ENCODE measurements at places on chromosomes 6 and 20. TPM values are rescaled to one million over a fixed set of nuclear protein-coding genes. Genes with fewer than 3 reads are reported as not detected.

Gene ID1
- total RNA-seq: 0.72 TPM

Gene EHMT2
- 71.6 TPM for total RNA-seq

Gene MLN
- total RNA-seq: not detected

Gene PTGIS
- total RNA-seq: 7.6 TPM

Gene SNPH
- 3.2 TPM for total RNA-seq

Gene NKX2-2
- total RNA-seq: not detected

Gene NOX3
- not detected for total RNA-seq

Gene PDE10A
- total RNA-seq: not detected

Gene APOM
- 3.3 TPM for total RNA-seq

GRCh38 chr6:52210227-52210626 is 24.1 kb downstream of the IL17A start:
- no peaks in the 10 kb centered on the region for H3K27me3 ChIP-seq
- no peaks in the 10 kb centered on the region for H3K36me3 ChIP-seq
- no peak overlapping the region for H3K27ac ChIP-seq
- H3K4me3 ChIP-seq: no peak overlapping the region
- no peak for DNase-seq

GRCh38 chr20:53907968-53908751 is 162.2 kb downstream of the BCAS1 start:
- H3K4me1 ChIP-seq: peaks cover 5% of the 10 kb centered on the region
- H3K36me3 ChIP-seq: no peaks in the 10 kb centered on the region
- H3K27me3 ChIP-seq: no peaks in the 10 kb centered on the region
- H3K4me3 ChIP-seq: no peak overlapping the region
- no peak for DNase-seq
- no peak overlapping the region for H3K27ac ChIP-seq

GRCh38 chr6:101226677-101227135 is 166.8 kb upstream of the GRIK2 start:
- H3K4me1 ChIP-seq: no peaks in the 10 kb centered on the region
- H3K27ac ChIP-seq: no peak overlapping the region
- DNase-seq: no peak
- no peaks in the 10 kb centered on the region for H3K27me3 ChIP-seq
- no peaks in the 10 kb centered on the region for H3K36me3 ChIP-seq
- no peak overlapping the region for H3K4me3 ChIP-seq

DNA sequence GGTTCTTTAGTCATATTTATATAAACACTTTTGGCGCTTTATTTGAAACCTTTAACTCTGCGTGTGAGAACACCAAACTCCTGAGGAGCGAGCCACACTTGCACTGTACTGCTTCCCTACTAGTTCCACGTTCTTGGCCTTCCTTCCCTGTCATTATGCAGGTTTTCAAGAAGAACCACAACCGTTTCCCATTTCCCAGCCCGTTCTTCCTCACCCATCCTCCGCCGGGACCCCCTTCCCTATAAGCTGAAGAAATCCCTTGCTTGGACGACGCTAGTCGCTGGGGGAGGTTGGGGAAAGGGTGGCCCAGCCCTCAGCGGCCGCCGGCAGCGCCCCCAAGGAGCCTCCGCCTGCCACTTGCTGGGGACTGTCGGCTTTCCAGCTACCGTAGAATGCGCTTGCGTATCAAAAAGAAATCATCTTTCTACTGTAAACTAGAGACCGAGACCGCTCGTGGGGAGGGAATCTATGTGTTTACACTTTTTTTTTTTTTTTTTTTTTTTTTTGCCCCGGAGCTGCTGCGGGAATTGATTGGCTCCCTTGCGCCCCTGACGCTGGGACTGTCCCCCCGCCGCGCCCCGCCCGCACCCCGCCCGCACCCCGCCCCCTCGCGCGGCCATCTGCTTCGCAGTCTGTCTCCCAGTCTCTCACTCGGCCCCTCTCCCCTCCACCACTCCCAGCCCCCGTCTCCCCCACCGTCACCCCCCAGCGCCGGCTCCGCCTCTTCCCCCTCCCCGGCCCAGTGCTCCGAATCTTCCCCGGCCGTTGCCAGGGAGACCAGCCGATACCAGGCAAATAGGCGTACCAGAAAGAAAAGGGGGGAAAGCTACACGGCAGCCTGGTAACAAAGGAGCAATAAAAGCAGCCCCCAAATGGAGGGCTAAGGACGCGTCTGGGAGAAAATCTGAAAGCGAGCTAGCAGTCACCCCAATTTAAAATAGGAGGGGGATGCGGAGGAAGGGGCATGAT is 2.3 kb upstream of the MARCKS start:
- no peak overlapping the region for H3K27ac ChIP-seq
- peaks cover 30% of the 10 kb centered on the region for H3K4me1 ChIP-seq
- H3K36me3 ChIP-seq: no peaks in the 10 kb centered on the region
- H3K4me3 ChIP-seq: no peak overlapping the region
- no peak for DNase-seq
- peaks cover 49% of the 10 kb centered on the region for H3K27me3 ChIP-seq

- H3K4me1 ChIP-seq: peaks cover 48% of the 10 kb centered on the region
- no peaks in the 10 kb centered on the region for H3K27me3 ChIP-seq
- no peak overlapping the region for H3K27ac ChIP-seq
Observed at GRCh38 chr6:30767158-30767943, 23.0 kb upstream of the IER3 start.

DNA sequence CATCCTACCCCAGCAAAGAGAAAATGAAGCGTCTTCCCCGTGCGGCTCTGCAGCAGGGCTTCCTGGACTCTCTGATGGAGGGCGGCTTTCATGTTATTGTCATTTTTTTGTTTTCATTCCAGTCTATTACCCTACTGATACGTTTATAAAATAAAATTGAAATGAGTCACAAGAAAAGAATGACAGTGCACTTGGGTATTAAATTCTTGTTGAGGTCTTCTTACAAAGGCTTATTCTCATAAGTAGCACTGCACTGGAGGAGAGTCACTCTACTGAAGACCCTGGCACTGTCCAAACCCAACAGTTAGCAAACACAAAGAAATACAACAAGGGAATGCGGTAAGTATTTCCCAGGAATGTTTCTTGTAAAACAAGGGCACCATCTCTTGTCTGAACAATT is 379.3 kb downstream of the MAFB start:
- no peak overlapping the region for H3K27ac ChIP-seq
- no peaks in the 10 kb centered on the region for H3K27me3 ChIP-seq
- DNase-seq: no peak
- H3K36me3 ChIP-seq: no peaks in the 10 kb centered on the region
- H3K4me3 ChIP-seq: no peak overlapping the region

DNA sequence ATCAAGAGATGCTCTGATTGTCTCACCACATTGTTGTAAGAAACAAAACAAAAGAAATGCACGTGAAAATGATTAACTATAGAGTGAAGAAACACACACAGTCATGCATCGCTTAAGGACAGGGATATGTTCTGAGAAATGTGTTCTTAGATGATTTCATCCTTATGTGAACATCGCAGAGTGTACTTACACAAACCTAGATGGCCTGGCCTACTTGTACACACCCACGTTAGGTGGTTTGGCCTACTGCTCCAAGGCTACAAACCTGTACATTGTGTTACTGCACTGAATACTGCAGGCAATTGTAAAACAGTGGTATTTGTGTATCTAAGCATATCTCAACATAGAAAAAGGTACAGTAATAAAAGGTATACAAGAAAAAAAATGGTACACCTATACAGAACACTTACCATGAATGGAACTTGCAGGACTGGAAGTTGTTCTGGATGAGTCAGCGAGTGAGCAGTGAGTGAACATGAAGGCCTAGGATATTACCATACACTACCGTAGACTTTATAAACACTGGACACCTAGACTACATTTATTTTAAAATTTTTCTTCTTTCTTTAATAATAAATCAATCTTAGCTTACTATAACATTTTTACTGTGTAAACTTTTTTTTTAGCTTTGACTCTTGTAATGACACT is 48.6 kb downstream of the FKBP5 start:
- DNase-seq: no peak
- H3K4me3 ChIP-seq: no peak overlapping the region
- H3K27me3 ChIP-seq: no peaks in the 10 kb centered on the region
- peaks cover 8% of the 10 kb centered on the region for H3K36me3 ChIP-seq
- peaks cover 32% of the 10 kb centered on the region for H3K4me1 ChIP-seq
- H3K27ac ChIP-seq: no peak overlapping the region

GRCh38 chr6:73696966-73697655 is 1.1 kb downstream of the CD109 start:
- H3K4me1 ChIP-seq: no peaks in the 10 kb centered on the region
- no peak overlapping the region for H3K27ac ChIP-seq
- no peaks in the 10 kb centered on the region for H3K36me3 ChIP-seq
- no peaks in the 10 kb centered on the region for H3K27me3 ChIP-seq
- H3K4me3 ChIP-seq: no peak overlapping the region

GRCh38 chr6:88512951-88513350 is 346.8 kb upstream of the CNR1 start:
- no peak for DNase-seq
- no peaks in the 10 kb centered on the region for H3K36me3 ChIP-seq
- H3K4me1 ChIP-seq: no peaks in the 10 kb centered on the region
- H3K27me3 ChIP-seq: no peaks in the 10 kb centered on the region
- no peak overlapping the region for H3K27ac ChIP-seq

- no peak overlapping the region for H3K4me3 ChIP-seq
- DNase-seq: no peak
- H3K4me1 ChIP-seq: no peaks in the 10 kb centered on the region
- no peaks in the 10 kb centered on the region for H3K27me3 ChIP-seq
- H3K36me3 ChIP-seq: no peaks in the 10 kb centered on the region
Observed at GRCh38 chr6:4105980-4106536, 27.1 kb upstream of the FAM217A start.

- H3K27me3 ChIP-seq: peaks cover 3% of the 10 kb centered on the region
- no peak for DNase-seq
- no peak overlapping the region for H3K27ac ChIP-seq
- no peak overlapping the region for H3K4me3 ChIP-seq
- H3K4me1 ChIP-seq: no peaks in the 10 kb centered on the region
Observed at GRCh38 chr20:4435671-4436455, 285.8 kb upstream of the PRND start.

DNA sequence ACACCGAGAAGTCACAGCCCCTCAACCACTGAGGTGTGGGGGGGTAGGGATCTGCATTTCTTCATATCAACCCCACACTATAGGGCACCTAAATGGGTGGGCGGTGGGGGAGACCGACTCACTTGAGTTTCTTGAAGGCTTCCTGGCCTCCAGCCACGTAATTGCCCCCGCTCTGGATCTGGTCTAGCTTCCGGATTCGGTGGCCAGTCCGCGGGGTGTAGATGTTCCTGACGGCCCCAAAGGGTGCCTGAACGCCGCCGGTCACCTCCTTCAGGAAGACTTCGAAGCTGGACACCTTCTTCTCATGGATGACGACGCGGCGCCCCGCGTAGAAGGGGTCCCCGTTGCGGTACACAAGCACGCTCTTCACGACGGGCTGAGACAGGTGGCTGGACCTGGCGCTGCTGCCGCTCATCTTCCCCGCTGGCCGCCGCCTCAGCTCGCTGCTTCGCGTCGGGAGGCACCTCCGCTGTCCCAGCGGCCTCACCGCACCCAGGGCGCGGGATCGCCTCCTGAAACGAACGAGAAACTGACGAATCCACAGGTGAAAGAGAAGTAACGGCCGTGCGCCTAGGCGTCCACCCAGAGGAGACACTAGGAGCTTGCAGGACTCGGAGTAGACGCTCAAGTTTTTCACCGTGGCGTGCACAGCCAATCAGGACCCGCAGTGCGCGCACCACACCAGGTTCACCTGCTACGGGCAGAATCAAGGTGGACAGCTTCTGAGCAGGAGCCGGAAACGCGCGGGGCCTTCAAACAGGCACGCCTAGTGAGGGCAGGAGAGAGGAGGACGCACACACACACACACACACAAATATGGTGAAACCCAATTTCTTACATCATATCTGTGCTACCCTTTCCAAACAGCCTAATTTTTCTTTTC is at the start of gene DCDC2:
DCDC2 (minus strand) TSS at position 724 of the 883 bp plus-strand sequence; CDS start at position 415, 309 bp downstream.
- H3K4me3 ChIP-seq: peak within 1 kb of the TSS; percentile 34
- H3K36me3 ChIP-seq: no peaks in the 10 kb centered on the region
- no peak within 1 kb of the TSS for H3K27ac ChIP-seq
- peaks cover 15% of the 10 kb centered on the region for H3K4me1 ChIP-seq
- DNase-seq: peak; percentile 5

- peaks cover 41% of the 10 kb centered on the region for H3K4me1 ChIP-seq
- no peak overlapping the region for H3K4me3 ChIP-seq
- no peak overlapping the region for H3K27ac ChIP-seq
- DNase-seq: peak; percentile 47
Observed at GRCh38 chr6:169723991-169724493, 258 bp downstream of the PHF10 start.

GRCh38 chr6:36224918-36225461 is 28.4 kb downstream of the BRPF3 start:
- DNase-seq: no peak
- no peak overlapping the region for H3K27ac ChIP-seq
- no peaks in the 10 kb centered on the region for H3K27me3 ChIP-seq
- H3K4me1 ChIP-seq: no peaks in the 10 kb centered on the region
- H3K4me3 ChIP-seq: no peak overlapping the region

DNA sequence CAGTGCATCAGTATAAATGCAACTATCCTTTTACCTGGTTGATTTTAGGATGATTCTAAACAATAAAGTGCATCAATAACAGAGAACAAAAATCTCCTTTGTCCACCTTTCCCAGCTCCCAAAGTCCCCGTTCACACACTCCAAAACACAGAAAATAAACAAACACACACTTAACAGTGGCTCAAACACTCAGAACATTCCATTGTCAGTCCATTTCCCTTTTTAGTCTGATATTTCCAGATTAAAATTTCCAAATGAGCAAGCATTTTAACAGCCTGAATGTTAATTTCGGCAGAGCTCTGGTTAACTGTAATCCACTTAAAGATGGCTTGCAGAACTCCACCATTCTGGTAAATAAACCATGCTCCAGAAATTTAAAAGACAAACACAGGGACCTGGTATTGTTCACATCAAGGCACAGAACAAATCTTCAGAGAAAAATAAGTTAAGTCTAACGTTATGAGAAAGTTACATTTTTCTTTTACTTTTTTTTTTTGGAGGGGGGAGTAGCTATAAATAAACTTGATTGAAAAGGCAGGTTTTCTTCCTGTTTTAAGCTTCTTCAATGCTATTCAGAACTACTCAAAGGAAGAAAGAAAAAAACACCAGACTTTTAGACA is 100.8 kb downstream of the DST start:
- peak overlapping the region; percentile 59 for H3K4me3 ChIP-seq
- H3K27me3 ChIP-seq: no peaks in the 10 kb centered on the region
- peaks cover 7% of the 10 kb centered on the region for H3K4me1 ChIP-seq
- no peak for DNase-seq
- no peak overlapping the region for H3K27ac ChIP-seq

DNA sequence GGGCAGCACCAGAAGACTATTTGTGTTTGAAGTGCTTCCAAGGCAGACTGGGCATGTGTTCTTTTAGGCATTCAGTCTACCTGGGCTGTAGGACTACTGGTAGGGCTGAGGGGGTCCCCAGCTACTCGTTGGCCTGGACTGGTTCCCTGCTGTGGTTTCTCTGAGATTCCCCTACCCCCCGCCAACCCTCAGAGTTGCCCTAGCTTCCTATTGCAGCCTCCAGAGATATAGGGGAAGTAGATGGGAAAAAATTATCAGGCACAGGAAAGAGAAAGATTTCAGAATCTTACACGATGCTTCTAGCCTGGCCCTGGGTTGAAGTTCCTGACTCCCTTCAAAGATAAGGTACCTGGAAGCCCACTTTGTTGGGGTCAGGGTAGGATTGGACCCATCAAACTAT is 22.5 kb downstream of the BRPF3 start:
- peaks cover 52% of the 10 kb centered on the region for H3K36me3 ChIP-seq
- H3K27me3 ChIP-seq: no peaks in the 10 kb centered on the region

- H3K27me3 ChIP-seq: no peaks in the 10 kb centered on the region
- DNase-seq: no peak
- no peak overlapping the region for H3K4me3 ChIP-seq
- H3K4me1 ChIP-seq: no peaks in the 10 kb centered on the region
- no peak overlapping the region for H3K27ac ChIP-seq
- no peaks in the 10 kb centered on the region for H3K36me3 ChIP-seq
Observed at GRCh38 chr6:146697921-146698320, 99.1 kb downstream of the ADGB start.

Data from CD8-positive, alpha-beta memory T cell (primary cell).